ENCODE measurements at places on chromosomes 3 and 15. TPM values are rescaled to one million over a fixed set of nuclear protein-coding genes. Genes with fewer than 3 reads are reported as not detected.

EPHA3 gene
- not detected for total RNA-seq

GREM1 gene
- 6.6 TPM for total RNA-seq

CPA3 gene
- not detected for total RNA-seq

SLC9C1 gene
- not detected for total RNA-seq

NTRK3 gene
- total RNA-seq, result 22.2 TPM

GRIP2 gene
- total RNA-seq, result 1.4 TPM

CPLX3 gene
- total RNA-seq, result not detected

SPATA12 gene
- total RNA-seq, result 0.44 TPM

CCR9 gene
- not detected for total RNA-seq

VWA5B2 gene
- total RNA-seq, result 0.35 TPM

PCOLCE2 gene
- 38.2 TPM for total RNA-seq

ATP10A gene
- 7.0 TPM for total RNA-seq

GPR27 gene
- 3.3 TPM for total RNA-seq

AGTR1 gene
- total RNA-seq, result 0.50 TPM

NRROS gene
- not detected for total RNA-seq

LINGO1 gene
- total RNA-seq, result 12.4 TPM

CDC25A gene
- 10.9 TPM for total RNA-seq

CFAP100 gene
- total RNA-seq, result not detected

ARGFX gene
- not detected for total RNA-seq

ZNF385D gene
- not detected for total RNA-seq

FGF12 gene
- total RNA-seq, result 0.61 TPM

MESP1 gene
- total RNA-seq, result 7.2 TPM

GPR171 gene
- total RNA-seq, result not detected

UNC13C gene
- total RNA-seq, result not detected

TIPARP gene
- total RNA-seq, result 29.8 TPM

PFN2 gene
- total RNA-seq, result 176 TPM

SAMD7 gene
- not detected for total RNA-seq

SLC24A5 gene
- total RNA-seq, result not detected

SNTN gene
- total RNA-seq, result not detected

RGMA gene
- total RNA-seq, result 0.18 TPM

KCNMB2 gene
- total RNA-seq, result not detected

ACKR4 gene
- not detected for total RNA-seq

AADAC gene
- 22.2 TPM for total RNA-seq

C3orf62 gene
- total RNA-seq, result 2.3 TPM

PLSCR2 gene
- not detected for total RNA-seq

GABPB1 gene
- 30.1 TPM for total RNA-seq

MYL3 gene
- total RNA-seq, result not detected

ACVR2B gene
- total RNA-seq, result 2.2 TPM

GNB4 gene
- 8.7 TPM for total RNA-seq

STOML1 gene
- total RNA-seq, result 12.0 TPM

ADPRH gene
- 2.9 TPM for total RNA-seq

DAPK2 gene
- 2.4 TPM for total RNA-seq

INSYN1 gene
- total RNA-seq, result 2.1 TPM

NLGN1 gene
- total RNA-seq, result not detected

HOMER2 gene
- total RNA-seq, result 11.5 TPM

GRK7 gene
- not detected for total RNA-seq

CCDC13 gene
- 0.49 TPM for total RNA-seq

PLS1 gene
- 13.6 TPM for total RNA-seq

AGBL1 gene
- total RNA-seq, result not detected

OCA2 gene
- 0.09 TPM for total RNA-seq
